NCI-H187 treated with DMSO at 0.1 percent for 48 hours (cell line): ENCODE measurements at places on chromosomes 4 and X.

- DNase-seq = no peak
Measured at GRCh38 chrX:19017271-19017670, 33.4 kb upstream of the PHKA2 start.

DNA sequence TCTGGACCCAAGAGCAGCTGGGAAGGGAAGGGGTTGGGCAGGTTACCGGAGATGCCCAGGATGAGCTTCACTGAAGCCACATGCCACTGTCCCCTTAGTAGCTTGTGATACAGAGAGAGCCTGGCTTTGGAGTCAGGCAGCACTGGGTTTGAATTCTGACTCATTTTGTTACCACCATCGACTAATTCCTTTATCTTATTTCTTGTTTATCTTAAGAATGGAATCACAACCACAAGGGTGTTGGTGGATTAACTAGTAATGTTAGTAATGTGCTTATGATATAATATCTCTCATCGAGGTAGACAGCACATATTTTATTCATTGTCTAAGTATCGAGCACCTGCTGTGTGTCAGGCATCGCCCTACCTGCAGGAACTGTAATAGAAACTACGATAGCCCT lies 17.7 kb upstream of the STX18 start:
- DNase-seq = no peak

GRCh38 chr4:80008351-80008750 lies 64.7 kb downstream of the ANTXR2 start:
- DNase-seq = no peak

DNA sequence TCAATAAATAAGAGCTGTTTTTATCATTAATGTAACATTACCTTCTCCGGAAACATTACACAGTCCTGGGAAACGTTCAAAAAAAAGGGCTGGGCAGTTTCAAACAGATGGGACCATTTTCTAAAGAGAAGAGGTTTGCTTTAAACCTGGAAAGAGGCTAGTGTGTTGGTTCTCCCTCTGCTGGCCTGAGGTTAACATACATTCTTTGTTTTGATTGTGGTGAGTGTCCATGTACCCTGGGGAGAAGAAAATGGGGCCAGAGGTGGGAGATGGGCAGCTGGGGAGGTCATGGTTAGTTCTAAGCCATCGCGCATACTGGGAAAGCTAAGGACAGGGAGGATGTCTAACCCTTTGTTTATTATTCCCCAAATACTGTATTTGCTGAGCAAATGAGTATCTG lies 194.7 kb downstream of the CPEB2 start:
- no peak for DNase-seq

DNA sequence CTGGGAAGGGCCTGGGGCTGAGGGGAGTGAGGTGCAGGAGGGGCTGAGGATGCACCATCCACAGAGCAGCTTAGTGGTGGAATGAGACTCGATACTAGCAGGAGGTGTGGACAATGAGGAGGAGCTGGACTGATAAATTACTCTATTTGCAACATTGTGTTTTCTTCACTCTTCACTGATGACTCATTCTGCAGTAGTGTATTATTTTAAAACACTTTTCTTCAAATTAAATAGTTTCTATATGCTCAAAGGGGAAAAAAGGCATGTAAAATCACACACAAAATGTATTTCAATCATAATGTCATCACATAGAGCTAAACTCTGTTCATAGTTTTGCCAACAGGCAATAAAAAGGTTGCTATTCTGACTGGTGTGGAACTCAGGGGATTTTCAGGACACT lies 467.0 kb upstream of the CTSO start:
- DNase-seq = no peak

- no peak for DNase-seq
Measured at GRCh38 chrX:40061005-40061404, 36.8 kb downstream of the BCOR start.

GRCh38 chrX:123308658-123309057 lies 124.6 kb downstream of the GRIA3 start:
- DNase-seq = no peak

GRCh38 chrX:9988762-9989161 lies 21.6 kb downstream of the CLDN34 start:
- no peak for DNase-seq

- DNase-seq = no peak
Measured at GRCh38 chrX:68532831-68533533, 34.1 kb downstream of the YIPF6 start.

GRCh38 chr4:169062897-169063244 lies 52.8 kb upstream of the CBR4 start:
- no peak for DNase-seq

GRCh38 chrX:12701628-12702027 lies 89.6 kb upstream of the PRPS2 start:
- DNase-seq = no peak

DNA sequence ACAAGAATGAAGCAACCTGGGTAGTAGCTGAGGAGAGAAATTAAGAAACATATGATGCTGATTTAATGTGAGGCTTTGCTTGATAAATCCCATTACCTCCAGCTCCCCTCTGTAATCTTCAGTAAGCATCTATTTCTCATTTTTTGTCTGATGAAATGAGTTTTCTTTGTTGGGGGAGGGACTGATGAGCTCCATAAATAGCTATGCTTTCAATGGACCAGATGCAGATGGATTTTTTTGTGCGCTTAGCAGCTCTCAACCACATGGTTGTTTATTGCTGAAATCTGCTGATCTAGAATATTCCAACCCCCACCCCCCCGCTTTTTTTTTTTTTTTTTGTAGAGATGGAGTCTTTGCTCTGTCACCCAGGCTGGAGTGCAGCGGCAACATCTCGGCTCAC lies 1082.0 kb downstream of the RAPGEF2 start:
- no peak for DNase-seq

GRCh38 chr4:134178706-134179105 lies 22.9 kb downstream of the PABPC4L start:
- DNase-seq = no peak

DNA sequence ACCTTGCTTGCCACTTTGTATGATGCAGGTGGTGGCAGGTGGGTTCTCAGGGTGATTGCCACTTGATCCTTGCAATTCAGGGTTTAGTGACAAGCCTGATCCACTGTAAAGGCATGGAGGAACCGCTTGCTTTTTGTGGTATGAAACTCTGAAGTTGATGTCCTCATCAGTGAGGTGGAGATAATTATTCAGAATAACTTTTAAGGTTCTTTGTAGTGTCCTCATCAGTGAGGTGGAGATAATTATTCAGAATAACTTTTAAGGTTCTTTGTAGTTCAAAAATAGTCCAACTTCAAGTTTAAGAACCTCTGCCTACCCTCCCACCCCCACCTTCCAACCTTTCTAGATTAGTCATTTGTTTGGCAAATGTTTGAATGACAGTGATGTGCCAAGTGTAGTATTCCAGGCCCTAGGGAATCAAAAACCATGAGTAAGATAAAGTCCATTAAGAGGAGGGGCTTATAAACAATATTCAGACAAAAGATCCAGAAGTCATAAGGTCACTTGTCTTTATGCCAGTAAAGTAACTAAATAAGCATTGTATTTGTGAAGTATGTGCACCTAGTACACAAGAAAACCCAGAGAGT lies 51.2 kb downstream of the DCUN1D4 start:
- DNase-seq = no peak

GRCh38 chr4:123843137-123843536 lies 446.5 kb downstream of the SPRY1 start:
- no peak for DNase-seq

DNA sequence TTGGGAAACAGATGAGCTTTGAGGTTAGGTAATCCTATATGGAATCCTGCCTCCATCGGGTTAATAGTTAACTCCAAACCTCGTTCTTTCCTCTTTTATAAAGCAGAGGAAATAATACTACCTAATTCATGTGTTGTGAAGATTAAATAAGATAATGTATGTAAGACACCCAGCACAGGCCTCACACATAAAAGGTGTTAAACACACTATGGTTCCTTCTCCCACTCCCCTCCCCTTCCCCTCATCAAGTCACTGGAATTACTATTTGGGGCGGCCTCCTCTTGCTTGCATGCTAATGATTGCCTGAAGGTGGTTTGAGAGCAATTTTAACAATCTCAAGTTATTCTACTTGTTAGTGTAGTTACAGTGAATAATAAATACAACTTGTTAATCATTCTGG lies 404.4 kb upstream of the RASGEF1B start:
- DNase-seq = no peak

- no peak for DNase-seq
Measured at GRCh38 chrX:153862369-153863250, 23.4 kb downstream of the L1CAM start.
